CMK (cell line): ENCODE measurements at places on chromosomes 12 and 14.

- DNase-seq: no peak
Measured at GRCh38 chr12:115755061-115755724, 522.3 kb downstream of the MED13L start.

- DNase-seq: no peak
Measured at GRCh38 chr14:80933686-80934085, 7.9 kb downstream of the CEP128 start.

GRCh38 chr12:100337727-100338126 is 19.1 kb upstream of the SLC17A8 start:
- no peak for DNase-seq

GRCh38 chr12:4555804-4556203 is 6.2 kb upstream of the DYRK4 start:
- DNase-seq: no peak

DNA sequence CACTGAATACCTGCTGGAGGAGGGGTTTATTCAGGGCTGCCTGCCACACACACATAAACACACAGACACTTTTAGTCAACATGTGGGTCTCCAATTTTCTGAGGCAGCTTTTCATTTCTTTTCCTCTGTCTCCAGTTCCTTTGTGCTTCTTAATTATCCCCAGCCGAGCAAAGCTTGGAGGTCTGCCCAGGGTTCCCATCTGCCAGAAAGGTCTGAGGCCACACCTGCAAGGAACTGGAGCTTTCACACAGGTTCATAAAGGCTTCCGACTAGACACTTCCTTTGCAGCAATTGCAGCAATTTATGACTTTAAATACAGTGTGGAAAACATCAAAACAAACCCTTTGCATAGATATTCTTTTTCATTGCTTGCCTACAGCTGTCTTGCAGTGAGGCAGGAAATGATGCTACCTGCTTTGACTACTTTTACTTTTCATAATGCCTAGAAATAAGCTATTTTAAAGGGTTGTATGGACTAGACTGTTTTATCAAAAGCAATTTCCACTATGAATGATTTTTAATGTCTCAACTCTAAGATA is 1318.9 kb downstream of the AACS start:
- DNase-seq: no peak

DNA sequence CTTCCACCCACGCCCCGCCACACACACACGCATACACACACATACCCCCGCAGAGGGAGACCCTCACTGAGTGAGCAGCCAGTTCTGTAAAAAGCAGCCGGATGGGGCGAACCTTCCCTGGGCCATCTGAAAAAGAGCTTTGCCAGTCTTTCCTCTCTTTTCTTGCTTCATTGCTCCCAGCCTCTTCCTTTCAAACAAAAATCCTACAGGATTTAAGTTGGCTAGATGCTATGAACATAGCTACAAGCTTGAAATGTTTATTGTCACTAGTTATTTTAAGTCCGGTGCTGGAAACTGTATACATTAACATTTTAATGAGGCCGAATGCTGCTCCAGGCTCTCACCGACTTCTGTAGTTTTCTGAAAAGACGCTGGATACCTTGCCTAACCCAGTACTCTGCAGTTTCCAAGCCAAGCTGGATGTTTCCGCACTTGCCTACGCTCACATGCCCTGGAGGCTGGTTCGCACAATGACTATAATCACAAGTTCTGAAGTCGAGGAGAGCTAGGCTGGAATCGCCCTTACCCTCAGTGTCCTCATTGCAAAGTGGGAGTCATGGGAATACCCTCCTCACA is 39.2 kb downstream of the LTBP2 start:
- no peak for DNase-seq

GRCh38 chr12:58757422-58757821 is 162.9 kb downstream of the LRIG3 start:
- DNase-seq: no peak

DNA sequence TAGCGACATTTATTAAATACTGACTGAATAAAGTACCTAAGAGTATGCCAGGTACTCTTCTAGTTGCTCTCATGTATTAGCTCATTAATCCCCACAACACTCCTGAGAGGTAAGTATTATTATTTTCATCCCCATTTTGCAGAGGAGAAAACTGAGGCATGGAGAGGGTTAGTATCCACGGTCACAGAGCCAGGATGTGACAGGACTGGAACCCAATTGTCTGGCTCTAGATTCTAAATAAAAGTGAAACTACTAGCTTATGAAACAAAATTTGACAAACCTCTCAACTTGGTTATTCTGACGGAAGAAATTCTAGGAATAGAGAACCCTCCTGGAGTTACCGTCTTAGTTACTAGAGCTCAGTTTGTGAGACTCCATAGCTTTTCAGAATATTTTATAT is 112.2 kb downstream of the CHST11 start:
- no peak for DNase-seq

DNA sequence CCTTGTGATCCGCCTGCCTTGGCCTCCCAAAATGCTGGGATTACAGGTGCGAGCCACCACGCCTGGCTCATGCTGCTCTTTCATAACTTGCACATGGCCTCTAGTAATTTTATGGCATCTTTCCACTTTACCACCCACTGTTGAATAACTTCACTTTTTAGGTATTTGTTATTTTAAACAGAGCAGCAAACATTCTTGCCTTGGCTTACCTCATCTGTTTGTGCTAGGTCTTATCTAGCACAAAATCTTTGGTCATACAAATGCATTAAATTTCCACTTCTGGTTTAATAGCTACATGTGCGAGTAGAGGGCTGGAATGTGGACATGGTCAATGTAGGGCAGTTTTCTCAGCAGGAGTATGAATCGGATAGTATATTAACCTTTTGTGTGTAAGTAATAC is 38.8 kb upstream of the ATF7IP start:
- DNase-seq: no peak

- no peak for DNase-seq
Measured at GRCh38 chr14:37591941-37592481, 3.0 kb downstream of the FOXA1 start.

DNA sequence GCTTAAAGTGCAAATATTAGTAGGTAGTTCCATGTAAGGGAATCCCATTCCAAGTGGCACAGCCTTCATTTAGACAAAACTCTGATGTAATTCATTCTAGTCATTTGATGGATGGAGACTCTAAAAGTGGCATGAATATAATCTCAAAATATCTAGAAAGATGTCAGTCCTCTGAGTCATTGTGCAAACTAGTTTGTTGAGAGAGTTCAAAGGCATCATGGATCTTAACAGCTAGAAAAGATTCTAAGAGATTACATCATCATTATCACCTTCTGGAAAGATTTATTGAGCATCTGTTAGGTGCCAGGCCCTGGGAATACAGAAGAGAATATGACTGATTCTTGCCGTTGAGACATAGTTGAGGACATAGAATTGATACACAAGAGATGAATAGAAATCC is 30.7 kb downstream of the CRADD start:
- no peak for DNase-seq

GRCh38 chr12:91988086-91988923 is 157.3 kb downstream of the BTG1 start:
- no peak for DNase-seq

DNA sequence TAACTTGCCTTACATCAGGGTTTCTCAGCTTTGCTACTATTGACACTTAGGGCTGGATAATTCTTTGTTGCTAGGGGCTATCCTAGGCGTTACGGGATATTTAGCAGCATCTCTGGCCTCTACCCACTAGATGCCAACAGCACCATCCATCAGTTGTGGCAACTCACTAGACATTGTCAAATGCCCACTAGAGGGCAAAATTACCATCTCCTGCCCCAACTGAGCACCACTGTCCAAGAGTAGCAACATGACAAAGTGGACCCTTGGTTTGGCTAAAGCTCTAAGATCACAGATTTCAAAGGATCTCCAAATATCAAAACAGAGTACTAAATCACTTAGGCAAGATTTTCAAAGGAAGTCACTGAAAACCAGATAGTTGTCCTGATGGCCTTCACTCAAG is 251.7 kb upstream of the TBX3 start:
- peak; percentile 27 for DNase-seq

GRCh38 chr12:62211510-62211909 is 48.7 kb upstream of the USP15 start:
- no peak for DNase-seq
